NCI-H510A treated with DMSO at 0.1 percent for 48 hours (cell line): ENCODE measurements at places on chromosomes 13 and 19.

DNA sequence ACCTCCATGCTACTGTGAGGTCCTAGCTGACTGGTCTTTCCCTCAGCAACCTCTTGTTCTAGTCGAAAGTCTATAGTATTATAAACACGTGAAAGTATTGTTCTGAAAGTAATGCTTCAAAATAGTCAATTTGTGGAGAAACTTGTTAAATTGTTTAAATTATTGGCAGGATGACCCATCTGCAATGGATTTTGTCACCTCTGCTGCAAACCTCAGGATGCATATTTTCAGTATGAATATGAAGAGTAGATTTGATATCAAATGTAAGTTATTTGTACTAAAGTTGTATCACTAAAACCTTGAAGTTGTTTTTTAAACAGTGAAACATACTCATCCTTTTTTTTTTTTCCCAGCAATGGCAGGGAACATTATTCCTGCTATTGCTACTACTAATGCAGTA lies 25.9 kb downstream of the UBA2 start:
- no peak for DNase-seq

DNA sequence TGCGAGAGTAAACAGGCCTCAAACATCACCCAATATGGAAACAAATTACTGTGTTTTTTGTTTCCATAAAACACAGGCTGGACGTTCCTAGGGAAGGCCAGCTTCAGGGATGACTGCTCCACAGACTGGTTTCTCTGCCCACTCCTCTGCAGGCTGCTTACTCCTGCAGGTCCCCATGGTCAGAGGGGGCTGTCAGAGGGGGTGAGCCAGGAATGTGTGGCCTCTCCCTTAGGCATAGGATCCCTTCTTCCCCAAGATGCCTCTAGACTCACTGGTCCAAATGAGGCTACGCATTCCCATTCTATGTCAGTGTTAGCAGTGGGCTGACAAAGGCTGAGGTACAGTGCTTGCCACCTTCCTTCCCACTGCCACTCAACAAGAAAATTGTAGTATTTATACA lies 229.8 kb downstream of the LHFPL6 start:
- no peak for DNase-seq

DNA sequence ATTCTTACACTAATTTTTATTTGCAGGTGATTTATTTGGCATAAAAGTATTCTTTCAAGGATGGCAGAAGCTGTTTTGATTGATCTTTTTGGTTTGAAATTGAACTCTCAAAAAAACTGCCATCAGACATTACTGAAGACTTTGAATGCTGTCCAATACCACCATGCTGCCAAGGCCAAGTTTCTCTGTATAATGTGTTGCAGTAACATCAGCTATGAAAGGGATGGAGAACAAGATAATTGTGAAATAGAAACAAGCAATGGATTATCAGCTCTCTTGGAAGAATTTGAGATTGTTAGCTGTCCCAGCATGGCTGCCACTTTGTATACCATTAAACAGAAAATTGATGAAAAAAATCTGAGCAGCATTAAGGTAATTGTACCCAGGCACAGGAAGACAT lies 1.2 kb downstream of the LACC1 start:
- no peak for DNase-seq

DNA sequence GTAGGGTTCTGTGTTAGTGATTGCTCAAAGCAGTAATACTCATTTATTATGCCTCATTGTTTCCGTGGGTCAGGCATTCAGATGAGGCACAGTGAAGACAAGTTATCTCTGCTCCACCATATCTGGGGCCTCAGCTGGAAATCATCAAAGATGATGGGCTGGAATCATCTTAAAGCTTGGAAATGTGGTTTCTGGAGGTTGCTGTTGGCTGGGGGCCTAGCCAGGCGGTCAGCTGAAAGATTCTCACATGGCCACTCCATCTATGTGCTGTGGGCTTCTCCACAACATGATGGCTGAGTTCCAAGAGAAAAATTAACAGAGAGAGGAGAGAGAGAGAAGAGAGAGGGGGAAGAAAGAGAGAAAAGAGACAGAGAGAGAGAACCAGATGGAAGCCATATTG lies 75.5 kb downstream of the OLFM4 start:
- DNase-seq: no peak

DNA sequence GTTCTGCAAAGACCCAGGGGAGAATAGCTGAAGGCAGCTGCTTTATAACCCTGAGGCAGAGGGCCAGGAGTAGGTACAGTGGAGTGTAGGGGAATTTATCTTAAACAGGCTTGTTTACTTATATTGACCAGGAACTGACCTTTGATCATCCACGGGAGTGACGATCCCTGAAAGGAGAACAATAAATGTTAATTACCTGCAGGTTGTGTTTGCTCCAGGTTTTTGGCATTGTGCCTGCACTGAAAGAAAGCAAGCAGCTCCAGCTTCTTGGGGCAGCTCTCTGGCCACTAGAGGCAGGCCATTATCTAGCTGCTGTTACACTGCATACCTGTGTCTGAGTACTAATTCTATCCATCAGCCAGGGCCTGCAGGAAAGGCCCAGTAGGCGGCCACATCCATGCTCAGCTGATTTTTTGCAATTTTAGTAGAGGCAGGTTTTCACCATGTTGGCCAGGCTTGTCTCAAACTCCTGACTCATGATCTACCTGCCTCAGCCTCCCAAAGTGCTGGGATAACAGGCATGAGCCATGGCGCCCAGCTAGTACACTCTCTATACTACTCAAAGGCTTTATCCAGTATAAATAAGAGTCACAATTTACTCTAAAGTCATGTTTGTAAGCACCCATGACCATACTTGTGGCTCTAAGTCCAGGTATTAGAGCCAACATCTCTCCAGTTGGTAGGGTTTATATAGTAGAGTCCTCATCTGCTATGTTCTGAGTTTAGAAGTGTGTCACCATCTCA lies 8.5 kb upstream of the ZNF91 start:
- no peak for DNase-seq

DNA sequence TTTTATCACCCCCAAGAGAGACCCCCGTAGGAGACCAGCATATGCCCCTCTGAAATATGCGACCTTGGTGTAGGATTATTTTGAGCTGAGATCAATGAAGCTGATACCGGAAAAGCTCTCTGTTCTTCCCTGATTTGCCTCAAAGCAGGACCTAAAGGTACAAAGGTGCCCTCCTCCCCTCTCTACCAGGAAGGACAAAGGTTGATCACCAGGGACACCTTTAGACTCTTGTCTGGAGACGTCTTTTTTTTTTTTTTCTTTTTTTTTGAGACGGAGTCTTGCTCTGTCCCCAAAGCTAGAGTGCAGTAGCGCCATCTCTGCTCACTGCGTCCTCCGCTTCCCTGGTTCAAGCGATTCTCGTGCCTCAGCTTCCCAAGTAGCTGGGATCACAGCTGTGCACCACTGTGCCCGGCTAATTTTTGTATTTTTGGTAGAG lies 792 bp upstream of the PEX11G start:
- no peak for DNase-seq

- no peak for DNase-seq
These were observed 5.9 kb upstream of the SLC7A10 start for GRCh38 chr19:33231511-33231910.

DNA sequence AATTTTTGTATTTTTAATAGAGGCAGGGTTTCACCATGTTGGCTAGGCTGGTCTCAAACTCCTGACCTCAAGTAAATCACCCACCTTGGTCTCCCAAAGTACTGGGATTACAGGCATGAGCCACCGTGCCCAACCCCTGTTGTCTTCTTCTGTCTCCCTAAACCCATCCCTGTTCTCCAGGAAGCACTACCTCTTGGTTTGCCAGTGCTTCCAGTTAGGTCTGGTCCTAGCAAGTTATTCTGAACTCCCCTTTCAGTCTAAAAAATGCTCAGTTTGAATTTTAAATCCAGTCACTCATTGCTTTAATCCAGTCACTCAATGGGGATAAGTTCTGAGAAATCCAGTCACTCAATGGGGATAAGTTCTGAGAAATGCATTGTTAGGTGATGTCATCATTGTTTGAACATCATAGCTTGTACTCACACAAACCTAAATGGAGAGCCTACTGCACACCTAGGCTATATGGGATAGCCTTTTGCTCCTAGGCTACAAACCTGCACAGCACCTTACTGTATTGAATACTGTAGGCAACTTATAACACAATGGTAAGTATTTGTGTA lies 8.0 kb upstream of the ATP4A start:
- no peak for DNase-seq

DNA sequence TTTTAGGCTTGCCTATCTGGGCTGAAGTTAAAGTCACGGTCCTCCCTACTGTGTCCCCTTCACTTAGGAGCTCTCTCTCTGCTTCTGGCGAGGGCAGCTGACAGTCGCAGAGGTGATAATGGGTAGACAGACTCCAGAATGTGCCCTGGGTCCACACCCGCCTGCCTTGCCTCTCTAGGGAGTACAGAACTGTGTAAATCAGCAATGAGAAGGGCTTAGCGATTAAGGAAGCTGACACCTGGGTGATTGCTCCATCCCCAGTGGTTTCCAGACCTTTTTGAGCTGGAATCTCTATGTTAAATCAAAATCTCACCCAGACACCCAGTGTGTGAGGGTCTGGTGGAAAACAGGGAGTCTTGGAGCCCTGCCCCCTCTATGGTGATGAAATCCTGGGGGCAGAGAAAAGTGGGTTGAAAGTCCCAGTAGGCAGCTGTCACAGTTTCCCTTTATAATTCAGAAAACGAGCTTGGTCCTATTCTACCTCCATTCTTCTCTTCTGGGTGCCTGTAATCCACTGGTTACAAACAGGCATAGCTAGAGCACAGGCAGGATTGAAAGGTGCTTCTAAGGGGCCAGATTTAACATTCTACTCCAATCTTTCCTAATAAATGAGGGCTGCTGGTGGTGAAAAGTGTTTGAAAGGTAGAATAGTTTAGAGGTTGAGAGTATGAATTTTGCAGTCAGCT lies 46.9 kb downstream of the OLFM4 start:
- DNase-seq: no peak

GRCh38 chr19:57829316-57829715 lies 783 bp upstream of the ZNF587B start:
- no peak for DNase-seq

DNA sequence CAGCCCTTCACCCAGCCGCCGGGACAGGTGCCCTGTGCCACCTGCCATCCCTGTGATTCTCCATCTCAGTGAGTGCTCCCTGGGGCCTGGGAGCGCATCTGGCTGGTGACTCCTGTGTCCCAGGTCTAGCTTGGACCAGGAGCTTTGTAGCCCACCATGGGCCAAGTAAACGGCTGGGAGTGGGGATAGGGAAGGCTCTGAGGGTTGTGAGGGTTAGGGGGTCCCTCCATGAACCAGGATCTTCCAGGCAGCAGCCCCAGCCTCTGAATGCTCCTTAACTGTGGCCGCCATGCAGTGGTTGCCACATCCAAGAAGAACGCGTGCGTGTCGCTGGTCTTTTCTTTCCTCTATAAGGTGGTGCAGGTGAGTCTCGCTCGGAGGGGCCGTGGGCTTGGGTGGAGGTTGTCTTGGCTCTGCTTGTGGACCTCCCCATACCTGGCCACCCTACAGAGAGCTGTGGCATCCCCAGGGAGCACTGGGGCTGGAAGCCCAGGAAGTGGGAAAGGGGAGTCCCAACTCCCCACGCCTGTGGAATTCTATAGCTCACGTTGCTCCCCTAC lies 8.4 kb downstream of the AP1M1 start:
- DNase-seq: no peak

DNA sequence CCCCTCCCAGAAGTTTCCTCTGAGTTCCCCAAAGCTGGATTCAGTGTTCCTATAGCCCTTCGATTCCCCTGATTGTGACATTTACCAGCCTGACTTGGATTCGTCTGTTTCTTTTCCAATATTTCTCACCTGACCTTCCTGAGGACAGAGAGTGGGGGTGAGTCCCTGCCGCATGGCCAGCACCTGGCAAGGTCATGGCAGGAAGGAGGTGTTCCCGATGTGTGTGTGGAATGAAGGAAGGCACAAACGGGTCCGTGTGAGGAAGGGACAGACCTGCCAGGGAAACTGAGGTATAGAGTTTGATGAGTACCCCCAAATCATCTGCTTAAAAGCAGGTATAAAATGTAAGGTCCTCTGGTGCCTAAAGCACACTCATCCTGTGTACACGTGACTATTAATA lies 3.3 kb downstream of the COL4A1 start:
- DNase-seq: no peak

DNA sequence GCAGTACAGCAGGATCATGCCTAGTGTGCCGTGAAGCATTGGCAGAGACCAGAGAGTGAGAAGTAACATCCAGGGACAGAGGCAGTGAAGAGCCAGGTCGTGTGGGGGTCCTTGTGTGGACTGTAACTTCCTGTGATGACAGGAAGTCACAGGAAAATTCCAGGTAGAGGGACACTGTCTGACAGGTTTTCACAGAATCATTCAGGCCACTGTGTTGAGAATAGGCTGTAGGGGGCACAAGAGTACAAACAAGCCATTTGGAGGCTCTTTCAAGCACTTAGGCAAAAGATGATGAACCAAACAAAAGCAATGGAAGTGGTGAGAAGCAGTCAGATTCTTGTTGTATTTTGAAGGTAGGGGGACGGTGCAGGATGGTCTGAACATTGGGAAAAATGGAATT lies 46.4 kb downstream of the N4BP2L1 start:
- peak; percentile 2 for DNase-seq

DNA sequence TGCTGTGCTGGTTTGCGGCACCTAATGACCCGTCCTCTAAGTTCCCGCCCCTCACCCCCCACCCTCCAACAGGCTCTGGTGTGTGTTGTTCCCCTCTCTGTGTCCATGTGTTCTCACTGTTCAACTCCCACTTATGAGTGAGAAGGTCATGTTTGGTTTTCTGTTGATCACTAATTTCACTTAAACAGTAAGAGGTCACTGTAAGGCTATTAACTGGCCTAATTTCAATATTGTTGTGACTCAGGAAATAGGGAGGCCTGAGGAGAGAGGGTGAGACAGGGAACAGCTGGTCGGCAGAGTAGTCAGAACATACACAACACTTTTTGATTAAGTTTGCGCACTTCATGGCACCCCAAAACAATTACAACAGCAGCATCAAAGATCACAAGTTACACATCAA lies 15.6 kb downstream of the TUBGCP3 start:
- DNase-seq: no peak

DNA sequence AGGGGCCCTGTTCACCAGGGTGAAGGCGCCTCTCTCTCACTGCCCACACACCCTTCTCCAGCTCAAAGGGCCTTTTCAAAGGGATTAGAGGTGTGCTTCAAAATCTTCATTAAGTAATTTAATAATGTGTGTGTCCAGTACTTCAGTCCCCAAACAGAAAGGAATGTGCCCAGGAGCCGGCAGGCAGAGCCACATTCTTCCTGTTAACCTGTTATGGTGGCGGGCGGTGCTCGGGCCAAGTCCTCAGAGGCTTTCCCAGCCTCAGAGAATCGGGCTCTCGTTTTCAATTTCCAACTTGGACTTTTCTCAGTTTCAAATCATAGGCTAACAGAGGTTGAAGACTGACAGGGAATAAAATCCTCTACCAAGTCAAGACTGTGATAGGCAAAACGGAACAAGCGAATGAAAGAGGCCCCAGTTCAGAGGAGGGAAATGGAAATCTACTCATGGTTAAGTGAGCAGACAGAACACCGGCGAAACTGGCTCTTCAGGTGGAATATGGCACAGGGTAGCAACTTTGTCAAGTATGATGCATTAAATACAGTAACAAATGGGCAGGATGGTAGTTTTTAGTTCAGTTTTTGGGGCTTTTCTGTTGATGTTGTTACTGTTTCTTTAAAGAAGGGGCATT lies 68.6 kb downstream of the FOXO1 start:
- no peak for DNase-seq

GRCh38 chr13:20340136-20340758 lies 108.1 kb upstream of the GJB6 start:
- DNase-seq: no peak
